Activated CD8-positive, alpha-beta memory T cell treated with anti-CD3 and anti-CD28 coated beads, Interleukin-2, amount 10 ng/mL, durations not matched to agents 7 days and 5 days (primary cell): ENCODE measurements at places on chromosomes 3 and 15. TPM values are rescaled to one million over a fixed set of nuclear protein-coding genes. Genes with fewer than 3 reads are reported as not detected.

Gene XXYLT1
- 9.2 TPM for total RNA-seq

Gene CCDC80
- total RNA-seq: 1.5 TPM

Gene PCOLCE2
- total RNA-seq: not detected

Gene CAPN3
- 4.6 TPM for total RNA-seq

Gene STRIT1
- total RNA-seq: not detected

Gene GOLGA8G
- total RNA-seq: not detected

Gene SMCO1
- not detected for total RNA-seq

Gene SLC15A2
- total RNA-seq: 2.4 TPM

Gene SOX14
- not detected for total RNA-seq

Gene ZPLD1
- not detected for total RNA-seq

Gene FBXO22
- 43.2 TPM for total RNA-seq

Gene MST1R
- 1.2 TPM for total RNA-seq

Gene SLCO2A1
- not detected for total RNA-seq

Gene ASB14
- total RNA-seq: not detected

DNA sequence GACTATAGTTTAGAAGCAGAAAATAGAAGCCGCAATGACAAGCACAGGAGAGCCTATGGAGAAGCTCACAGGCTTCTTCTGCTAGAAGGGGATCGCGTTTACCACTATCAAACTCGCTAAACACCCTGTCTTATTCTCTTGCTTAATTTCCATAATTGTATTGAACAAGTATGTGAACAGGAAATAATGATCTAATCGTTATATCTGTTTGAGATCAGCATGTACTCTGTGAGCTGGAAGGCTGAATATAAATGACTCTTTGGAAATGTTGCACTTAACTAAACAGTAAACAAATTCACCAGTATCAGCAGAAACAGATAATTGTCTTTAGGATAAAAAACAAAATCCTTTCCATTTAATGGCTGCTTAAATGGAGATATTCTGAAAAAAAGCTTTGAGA is 15.0 kb downstream of the NEK10 start:
- no peak for DNase-seq

DNA sequence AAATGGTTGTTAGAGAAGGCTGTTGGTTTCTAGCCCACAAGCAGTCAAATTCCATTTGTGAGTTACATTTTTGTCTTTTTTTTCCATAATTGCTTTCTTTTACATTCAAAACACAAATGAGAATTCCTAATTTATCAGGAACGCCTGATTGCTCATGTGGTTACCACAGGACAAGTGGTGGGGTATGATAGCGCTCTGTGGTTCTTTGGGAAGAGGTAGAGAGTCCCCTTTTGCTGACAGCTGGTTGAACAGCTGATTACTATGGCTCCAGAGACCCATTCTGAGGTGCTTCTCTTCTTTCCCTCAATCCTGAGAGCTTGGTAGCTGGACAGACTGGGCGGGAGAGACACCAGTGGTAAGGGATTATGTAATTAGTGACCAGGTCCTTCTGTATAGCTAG is 24.4 kb downstream of the CNOT10 start:
- no peak for DNase-seq

DNA sequence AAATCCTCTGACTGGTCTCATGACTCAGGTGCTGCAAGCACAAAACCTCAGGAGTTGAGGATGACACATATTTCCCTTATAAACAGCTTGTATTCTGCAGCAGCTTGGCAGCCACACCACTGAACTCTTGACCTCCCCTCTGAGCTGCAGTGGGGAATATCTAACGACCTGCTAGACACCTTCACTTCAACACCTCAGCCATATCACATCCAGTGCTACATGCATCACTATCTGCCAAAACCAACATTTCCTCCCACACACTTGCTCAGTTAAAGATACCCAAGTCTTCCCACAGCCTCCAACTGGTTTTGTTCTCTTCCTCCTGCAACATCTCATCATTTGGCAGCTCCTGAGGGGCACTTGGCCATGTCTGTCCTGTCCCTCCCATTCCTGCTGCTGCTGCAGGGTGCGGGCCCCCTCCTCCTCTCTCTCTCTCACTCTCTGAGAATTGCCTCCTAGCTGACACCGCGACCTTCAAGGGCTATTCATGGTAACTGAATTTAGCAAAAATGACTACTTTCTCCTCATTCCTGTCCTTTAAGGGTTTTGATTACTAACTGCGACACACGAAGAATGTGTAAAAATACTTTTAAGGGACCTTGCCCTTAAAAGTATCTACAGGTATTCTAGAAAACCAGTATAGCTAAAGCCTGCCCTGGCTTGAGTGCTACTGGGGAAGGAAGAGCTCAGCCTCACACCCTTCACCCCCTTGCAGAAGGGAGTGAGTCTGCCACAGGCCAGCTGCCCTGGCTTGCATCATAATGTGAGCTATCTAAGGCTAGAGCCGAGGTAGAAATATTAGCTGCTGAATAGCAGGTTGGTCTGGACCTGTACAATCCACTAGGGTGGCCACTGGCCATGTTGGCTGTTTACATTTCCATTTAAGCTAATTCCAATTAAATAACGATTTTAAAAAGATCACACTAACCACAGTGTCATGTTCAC is 5.0 kb upstream of the CCR9 start:
- DNase-seq: peak; percentile 81

- no peak for DNase-seq
These were observed 192.9 kb upstream of the IL12A start for GRCh38 chr3:159795681-159796175.

DNA sequence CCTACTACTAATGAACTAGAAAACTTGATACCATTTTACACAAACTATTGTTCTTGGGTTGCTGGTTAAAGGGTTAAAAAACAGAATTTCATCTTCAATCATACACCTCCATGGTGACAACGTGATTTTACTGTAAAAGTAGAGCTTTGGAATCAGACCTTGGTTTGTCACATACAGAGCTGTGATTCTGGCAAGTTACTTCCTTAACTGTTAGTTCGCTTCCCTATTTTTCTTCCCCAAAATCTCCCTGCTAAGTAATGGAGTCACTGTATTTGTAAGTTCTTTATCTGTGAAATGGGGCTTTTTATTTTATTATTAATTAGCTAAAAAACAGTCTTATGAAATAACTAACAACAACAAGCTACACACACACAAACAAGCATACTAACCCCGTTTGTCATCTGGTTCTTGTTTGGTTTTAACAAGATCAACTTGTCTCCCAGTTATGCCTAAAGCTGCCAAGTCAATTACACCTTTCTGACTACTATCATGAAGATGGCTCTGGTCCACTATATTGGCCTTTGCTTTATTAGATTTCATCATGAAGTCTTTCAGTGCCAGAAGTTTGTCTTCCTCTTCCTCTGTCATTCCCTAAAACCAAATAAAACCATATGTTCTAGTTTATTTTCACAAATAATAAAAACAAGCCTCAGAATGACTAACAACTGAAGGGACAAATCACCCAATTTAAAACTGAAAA is 38.6 kb downstream of the PIK3R4 start:
- no peak for DNase-seq

- DNase-seq: no peak
These were observed 12.3 kb downstream of the ETFA start for GRCh38 chr15:76298986-76299385.

GRCh38 chr3:40249168-40249567 is 60.3 kb upstream of the EIF1B start:
- DNase-seq: no peak

GRCh38 chr15:49134683-49135341 is 20.6 kb downstream of the COPS2 start:
- DNase-seq: no peak

- DNase-seq: no peak
These were observed 3.1 kb upstream of the PTH1R start for GRCh38 chr3:46874430-46874829.

DNA sequence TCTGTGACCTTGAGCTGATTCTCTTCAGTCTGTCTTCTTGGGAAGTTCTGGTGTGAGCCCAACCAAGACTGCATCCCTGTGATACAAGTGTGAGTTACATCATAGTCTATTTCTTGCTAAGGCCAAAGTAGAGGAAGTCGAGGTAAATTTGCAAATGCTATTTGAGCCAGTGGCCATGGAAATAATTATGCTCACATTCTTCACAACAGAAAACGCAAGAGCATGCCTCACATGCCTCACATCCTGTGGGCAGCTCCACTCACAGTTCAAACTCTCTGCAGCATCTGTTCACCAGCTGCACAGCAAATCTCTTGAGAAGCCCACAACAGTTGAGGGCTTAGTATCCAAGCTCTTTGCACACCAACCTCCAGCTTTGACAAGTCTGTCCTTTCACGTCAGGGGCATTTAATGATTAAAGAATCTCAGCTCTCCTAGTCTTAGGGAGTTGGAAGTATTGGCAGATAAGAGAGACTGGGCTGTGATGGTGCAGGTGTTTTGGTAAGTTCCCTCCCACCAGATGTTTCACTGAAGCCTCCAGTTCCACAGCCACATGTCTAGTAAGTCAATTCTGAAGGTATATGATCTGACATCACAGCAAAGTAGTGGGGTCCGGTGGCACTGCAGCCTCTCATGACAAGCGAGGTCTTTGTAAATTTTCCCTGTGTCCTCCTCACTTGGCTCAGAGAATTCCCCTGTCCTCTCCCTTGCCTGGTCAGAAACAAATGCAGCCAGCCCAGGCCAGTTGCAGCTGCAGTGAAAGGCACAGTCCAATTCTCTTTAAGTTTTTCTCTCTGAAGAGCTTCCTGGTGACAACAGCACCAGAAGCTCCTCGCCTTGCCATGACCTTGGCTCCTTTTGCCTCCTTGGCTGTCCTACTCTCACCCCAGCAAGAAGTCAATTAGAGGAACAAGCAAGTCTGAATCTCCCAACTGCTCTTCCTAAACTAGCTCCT is 166.1 kb downstream of the SSR3 start:
- no peak for DNase-seq

DNA sequence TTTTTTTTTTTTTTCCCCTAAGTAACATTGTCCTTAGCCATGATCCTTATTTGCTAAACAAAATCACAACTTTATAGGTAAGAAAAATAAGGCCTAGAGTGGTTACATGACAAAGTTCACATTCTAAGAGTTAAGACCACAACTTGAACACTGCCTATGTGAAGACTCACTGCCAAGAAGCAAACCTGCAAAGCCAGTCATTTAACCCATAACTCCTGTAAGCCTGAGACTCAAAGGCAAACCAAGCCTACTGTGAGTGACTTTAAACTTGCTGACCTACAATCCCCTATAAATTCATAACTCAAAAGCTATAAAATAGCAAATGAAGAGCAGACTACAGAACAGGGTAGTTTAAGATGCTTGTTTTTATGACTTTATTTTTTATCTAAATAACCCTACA is 12.9 kb upstream of the ANKRD28 start:
- no peak for DNase-seq

DNA sequence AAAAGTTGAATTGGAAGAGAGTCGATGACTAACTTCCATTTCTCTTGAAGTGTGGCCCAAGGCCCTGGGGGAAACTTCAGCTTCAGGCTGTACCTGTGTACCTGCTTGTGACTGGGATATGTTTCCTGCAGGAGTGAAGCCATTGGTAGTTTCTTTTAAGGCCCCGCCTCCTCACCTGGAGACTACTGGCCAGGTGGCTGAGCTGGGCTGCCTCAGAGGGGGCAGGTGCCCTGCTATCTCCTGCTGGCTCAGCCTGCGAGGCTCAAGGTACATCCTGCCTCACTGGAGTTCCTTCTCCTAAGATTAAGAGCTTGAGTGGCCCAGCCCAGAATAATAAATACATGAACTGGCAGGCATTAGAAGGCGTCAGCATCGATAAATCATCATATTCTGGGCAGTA is 121.6 kb upstream of the ROPN1 start:
- no peak for DNase-seq

GRCh38 chr15:52295421-52296001 is at the start of gene MYO5C:
Gene MYO5C, minus strand, starts transcription at chr15:52295804. Its CDS starts 168 bp downstream, at chr15:52295636.
- no peak for DNase-seq

DNA sequence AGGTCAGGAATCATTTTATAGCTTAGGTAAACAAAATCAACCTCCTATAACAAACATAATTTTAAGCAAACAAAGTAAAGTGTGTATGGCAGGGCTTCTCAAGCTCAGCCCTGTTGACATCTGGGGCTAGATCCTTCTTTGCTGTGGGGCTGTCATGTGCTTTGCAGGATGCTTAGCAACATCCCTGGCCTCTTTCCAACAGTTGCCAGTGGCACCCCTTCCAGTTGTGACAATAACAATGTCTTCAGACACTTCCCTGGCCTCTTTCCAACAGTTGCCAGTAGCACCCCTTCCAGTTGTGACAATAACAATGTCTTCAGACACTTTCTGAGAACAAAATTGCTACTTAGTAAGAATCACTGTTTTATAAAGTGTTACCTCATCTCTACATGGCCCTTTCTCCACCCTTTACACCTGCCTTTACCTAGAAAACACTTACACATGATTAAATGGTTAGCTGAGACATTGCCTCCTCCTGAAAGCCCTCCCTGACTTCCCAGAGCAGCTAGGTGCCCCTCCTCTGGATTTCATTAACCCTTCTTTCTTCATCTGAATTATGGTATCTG is 194.0 kb upstream of the LMCD1 start:
- DNase-seq: no peak

DNA sequence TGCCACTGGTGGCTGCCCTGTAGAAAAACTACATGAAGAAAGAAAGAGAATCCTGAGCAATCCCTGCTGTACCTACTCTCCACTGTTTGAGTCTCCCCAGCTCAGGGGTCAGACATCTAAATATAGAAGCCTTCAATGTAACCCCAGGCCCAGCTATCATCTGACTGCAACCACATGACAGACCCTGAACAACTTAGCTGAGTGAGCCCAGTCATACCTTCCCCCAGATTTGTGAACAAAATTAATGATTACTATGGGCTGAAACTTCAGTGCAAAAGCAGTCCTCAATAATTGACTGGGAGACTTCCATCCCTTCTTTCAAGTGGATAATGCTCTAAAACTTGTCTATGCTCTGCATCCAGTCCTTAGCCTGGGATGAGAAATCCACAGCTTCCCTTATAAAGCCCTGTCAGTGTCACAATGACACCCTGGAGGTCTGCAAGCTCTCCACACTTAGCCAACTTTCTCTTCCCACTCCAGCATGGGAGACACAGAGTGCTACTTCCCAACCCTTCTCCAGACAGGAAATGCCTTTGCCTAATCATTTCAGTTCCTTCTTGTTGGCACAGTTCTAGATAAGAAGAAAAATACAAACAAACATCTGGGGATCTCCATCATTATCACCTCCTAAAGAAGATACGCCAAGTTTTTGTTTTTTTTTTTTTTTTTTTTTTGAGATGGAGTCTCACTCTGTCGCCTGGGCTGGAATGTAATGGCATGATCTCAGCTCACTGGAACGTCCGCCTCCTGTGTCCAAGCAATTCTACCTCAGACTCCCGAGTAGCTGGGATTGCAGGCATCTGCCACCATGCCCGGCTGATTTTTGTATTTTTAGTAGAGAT is 198.5 kb upstream of the GADL1 start:
- DNase-seq: no peak

DNA sequence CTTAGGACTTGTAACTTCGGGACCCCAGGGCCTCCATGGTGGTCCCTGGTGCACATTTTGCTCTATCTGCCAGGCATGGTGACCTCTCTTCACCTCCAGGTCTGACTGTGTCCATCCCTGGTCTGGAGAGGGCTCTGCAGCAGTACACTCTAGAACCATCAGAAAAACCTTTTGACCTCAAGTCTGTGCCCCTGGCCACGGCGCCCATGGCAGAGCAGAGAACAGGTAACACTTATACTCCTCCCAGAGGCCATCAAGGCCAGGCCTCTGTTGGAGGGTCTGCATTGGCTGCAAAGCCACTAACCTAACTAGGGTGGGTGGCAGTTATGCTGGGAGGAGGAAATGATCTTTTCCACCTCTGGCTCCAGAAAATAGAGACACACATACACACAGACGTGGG is 10.3 kb upstream of the HMCES start:
- DNase-seq: no peak

GRCh38 chr15:27382361-27383025 is 411.5 kb downstream of the GABRG3 start:
- no peak for DNase-seq

GRCh38 chr15:68229386-68230156 is at the start of gene CLN6:
Gene CLN6, minus strand, starts transcription at chr15:68229728. Its CDS starts 144 bp downstream, at chr15:68229584.
- peak; percentile 90 for DNase-seq

GRCh38 chr15:55494931-55495330 is 13.1 kb downstream of the DNAAF4 start:
- no peak for DNase-seq
